ENCODE measurements at places on chromosomes 7 and 10.

- DNase-seq: no peak
Observed at GRCh38 chr10:82660986-82661385, 786.0 kb downstream of the NRG3 start.

- no peak for DNase-seq
Observed at GRCh38 chr10:26385443-26385842, 52.7 kb upstream of the APBB1IP start.

GRCh38 chr10:58372607-58373441 is 12.4 kb upstream of the TFAM start:
- no peak for DNase-seq

GRCh38 chr10:791639-792038 is 102.2 kb upstream of the DIP2C start:
- DNase-seq: no peak

DNA sequence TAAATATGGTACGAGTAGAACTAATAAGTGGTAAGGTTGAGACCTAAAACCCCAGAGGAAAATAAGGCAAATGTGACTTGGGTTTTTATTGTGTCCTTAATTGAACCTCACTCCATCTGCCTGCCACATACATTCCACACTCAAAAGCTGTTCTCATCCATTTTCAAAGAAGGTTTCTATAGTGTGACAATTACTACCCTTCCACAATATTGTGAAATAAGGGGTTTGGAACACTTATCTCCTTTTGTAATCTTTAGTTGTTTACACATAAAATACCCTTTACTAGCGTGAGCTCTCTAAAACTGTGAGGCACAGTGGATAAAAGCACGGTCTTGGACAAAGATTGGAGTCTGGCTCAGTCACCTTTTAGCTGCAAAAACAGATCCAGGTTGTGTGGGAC is 166.6 kb downstream of the THSD7A start:
- no peak for DNase-seq

- no peak for DNase-seq
Observed at GRCh38 chr7:117004899-117005298, 51.6 kb downstream of the ST7 start.

GRCh38 chr10:77686096-77686495 is 48.5 kb upstream of the KCNMA1 start:
- no peak for DNase-seq
